ENCODE measurements at places on chromosomes 5 and 9.
A peak's percentile ranks its signal among the peaks of the same experiment; 100 is the strongest.

DNA sequence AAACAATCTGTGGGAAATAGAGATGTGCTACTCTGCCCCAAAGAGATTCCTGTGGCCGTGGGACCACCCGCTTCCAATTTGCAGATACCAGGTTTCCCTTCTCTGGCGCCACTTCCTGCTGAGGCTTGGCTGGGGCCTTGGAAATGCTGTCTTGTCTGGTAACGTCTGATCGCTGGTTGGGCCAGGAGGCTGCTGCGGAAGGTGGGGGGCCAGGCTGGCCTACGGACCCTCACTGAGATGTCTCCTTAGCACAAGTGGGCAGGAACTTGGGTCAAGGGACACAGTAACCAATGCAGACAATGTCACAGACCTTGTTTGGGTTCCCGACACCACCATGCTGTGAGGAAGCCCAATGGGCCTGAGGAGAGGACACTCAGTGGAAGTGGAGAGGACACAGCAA, 31.7 kb upstream of the IRX4 start:
- peaks cover 31% of the 10 kb centered on the region for H3K27me3 ChIP-seq
- H3K4me3 ChIP-seq: no peak overlapping the region
- DNase-seq: no peak
- no peaks in the 10 kb centered on the region for H3K4me1 ChIP-seq
- H3K27ac ChIP-seq: no peak overlapping the region

GRCh38 chr5:60229691-60230185, 336.2 kb upstream of the PDE4D start:
- DNase-seq: no peak
- no peak overlapping the region for H3K4me3 ChIP-seq
- H3K4me1 ChIP-seq: no peaks in the 10 kb centered on the region
- no peaks in the 10 kb centered on the region for H3K27me3 ChIP-seq
- no peaks in the 10 kb centered on the region for H3K36me3 ChIP-seq
- H3K27ac ChIP-seq: no peak overlapping the region

GRCh38 chr9:127505396-127506116, 54.2 kb downstream of the LRSAM1 start:
- H3K27ac ChIP-seq: no peak overlapping the region
- peak; percentile 12 for DNase-seq
- no peak overlapping the region for H3K4me3 ChIP-seq

DNA sequence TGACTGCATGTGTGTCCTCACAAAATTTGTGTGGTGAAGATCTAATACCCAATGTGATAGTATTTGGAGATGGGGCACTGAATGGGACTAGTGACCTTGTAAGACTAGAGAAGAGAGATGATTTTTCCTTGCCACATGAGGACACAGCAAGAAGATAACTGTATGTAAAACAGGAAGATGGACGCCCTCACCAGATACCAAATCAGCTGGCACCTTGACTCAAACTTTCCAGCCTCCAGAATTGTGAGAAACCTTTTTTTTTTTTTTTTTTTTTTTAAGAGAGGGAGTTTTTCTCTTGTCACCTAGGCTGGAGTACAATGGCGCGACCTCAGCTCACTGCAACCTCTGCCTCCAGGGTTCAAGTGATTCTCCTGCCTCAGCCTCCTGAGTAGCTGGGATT, 40.3 kb downstream of the UBTD2 start:
- H3K27me3 ChIP-seq: no peaks in the 10 kb centered on the region
- no peak for DNase-seq
- H3K36me3 ChIP-seq: no peaks in the 10 kb centered on the region
- no peak overlapping the region for H3K27ac ChIP-seq

GRCh38 chr9:25964239-25964638, 286.0 kb upstream of the TUSC1 start:
- H3K36me3 ChIP-seq: no peaks in the 10 kb centered on the region
- DNase-seq: peak; percentile 61
- no peak overlapping the region for H3K27ac ChIP-seq
- H3K27me3 ChIP-seq: no peaks in the 10 kb centered on the region

DNA sequence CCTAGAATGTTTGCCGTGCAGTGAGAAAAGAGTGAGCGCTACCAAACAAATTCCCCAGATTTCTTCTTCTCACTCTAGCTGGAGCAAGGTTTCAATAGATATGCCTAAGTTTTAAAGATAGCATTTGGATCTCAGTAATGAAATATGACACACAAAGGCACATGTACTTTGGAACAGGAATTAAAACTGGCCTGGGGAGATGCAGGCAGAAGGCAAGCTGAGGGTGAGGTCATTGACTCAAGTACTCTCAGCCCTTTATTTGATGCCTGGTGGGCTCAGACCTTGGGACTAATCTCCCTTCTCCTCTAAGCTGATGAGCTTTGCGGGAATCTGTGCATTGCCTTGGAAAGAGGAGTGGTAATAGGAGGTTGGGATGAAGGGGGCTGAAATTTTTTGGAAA, 323.3 kb upstream of the SLC30A5 start:
- no peaks in the 10 kb centered on the region for H3K36me3 ChIP-seq
- H3K27ac ChIP-seq: no peak overlapping the region
- DNase-seq: no peak
- no peaks in the 10 kb centered on the region for H3K4me1 ChIP-seq
- no peaks in the 10 kb centered on the region for H3K27me3 ChIP-seq

GRCh38 chr9:37946971-37947370, 43.0 kb upstream of the SLC25A51 start:
- H3K27me3 ChIP-seq: no peaks in the 10 kb centered on the region
- no peak for DNase-seq
- no peak overlapping the region for H3K4me3 ChIP-seq
- no peaks in the 10 kb centered on the region for H3K4me1 ChIP-seq

DNA sequence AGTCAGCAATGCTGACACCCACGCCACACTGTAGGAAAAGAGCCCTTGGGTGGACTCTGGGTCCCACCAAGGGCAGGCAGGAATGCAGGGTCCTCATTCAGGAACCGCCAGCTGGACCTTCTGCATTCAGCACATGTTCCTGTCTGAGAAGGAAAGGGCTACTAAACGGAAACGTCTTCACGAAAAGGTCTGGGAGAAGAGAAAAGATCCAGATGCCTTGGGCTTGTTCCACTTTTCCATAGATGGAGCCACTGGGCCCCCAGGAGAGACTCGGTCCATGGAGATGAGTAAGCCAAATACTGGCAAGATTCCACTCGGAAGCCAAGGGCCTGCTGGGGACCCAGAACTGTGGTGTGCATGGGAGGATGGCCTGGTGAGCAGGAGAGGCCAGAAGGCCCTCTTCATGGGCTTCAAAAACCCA, 38.4 kb downstream of the LHFPL2 start:
- H3K36me3 ChIP-seq: no peaks in the 10 kb centered on the region
- no peak overlapping the region for H3K27ac ChIP-seq
- no peaks in the 10 kb centered on the region for H3K27me3 ChIP-seq
- H3K4me3 ChIP-seq: no peak overlapping the region
- no peaks in the 10 kb centered on the region for H3K4me1 ChIP-seq
- no peak for DNase-seq

DNA sequence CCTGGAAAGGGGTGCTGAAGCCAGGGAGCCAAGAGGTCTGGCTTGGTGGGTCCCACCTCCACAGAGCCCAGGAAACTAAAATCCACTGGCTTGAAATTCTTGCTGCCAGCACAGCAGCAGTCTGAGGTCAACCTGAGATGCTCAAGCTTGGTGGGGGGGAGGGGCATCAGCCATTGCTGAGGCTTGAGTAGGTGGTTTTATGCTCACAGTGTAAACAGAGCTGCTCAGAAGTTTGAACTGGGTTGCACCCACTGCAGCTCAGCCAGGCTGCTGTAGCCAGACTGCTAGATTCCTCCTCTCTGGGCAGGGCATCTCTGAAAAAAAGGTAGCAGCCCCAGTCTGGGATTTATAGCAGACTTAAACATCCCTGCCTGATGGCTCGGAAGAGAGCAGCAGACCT, 55.5 kb upstream of the FBXL17 start:
- no peak overlapping the region for H3K4me3 ChIP-seq
- H3K36me3 ChIP-seq: no peaks in the 10 kb centered on the region
- DNase-seq: no peak
- H3K27ac ChIP-seq: no peak overlapping the region
- no peaks in the 10 kb centered on the region for H3K4me1 ChIP-seq
- no peaks in the 10 kb centered on the region for H3K27me3 ChIP-seq

- no peak overlapping the region for H3K27ac ChIP-seq
- H3K27me3 ChIP-seq: no peaks in the 10 kb centered on the region
- DNase-seq: no peak
- H3K36me3 ChIP-seq: no peaks in the 10 kb centered on the region
Measured at GRCh38 chr5:42543774-42544173, 120.5 kb downstream of the GHR start.

- peak; percentile 45 for DNase-seq
- H3K27ac ChIP-seq: no peak overlapping the region
- H3K36me3 ChIP-seq: no peaks in the 10 kb centered on the region
- H3K27me3 ChIP-seq: no peaks in the 10 kb centered on the region
- H3K4me3 ChIP-seq: no peak overlapping the region
Measured at GRCh38 chr5:96614110-96614691, 48.0 kb upstream of the CAST start.

- no peak for DNase-seq
- no peak overlapping the region for H3K27ac ChIP-seq
- H3K4me3 ChIP-seq: no peak overlapping the region
- no peaks in the 10 kb centered on the region for H3K27me3 ChIP-seq
Measured at GRCh38 chr9:28782630-28783029, 1209.3 kb upstream of the C9orf72 start.

DNA sequence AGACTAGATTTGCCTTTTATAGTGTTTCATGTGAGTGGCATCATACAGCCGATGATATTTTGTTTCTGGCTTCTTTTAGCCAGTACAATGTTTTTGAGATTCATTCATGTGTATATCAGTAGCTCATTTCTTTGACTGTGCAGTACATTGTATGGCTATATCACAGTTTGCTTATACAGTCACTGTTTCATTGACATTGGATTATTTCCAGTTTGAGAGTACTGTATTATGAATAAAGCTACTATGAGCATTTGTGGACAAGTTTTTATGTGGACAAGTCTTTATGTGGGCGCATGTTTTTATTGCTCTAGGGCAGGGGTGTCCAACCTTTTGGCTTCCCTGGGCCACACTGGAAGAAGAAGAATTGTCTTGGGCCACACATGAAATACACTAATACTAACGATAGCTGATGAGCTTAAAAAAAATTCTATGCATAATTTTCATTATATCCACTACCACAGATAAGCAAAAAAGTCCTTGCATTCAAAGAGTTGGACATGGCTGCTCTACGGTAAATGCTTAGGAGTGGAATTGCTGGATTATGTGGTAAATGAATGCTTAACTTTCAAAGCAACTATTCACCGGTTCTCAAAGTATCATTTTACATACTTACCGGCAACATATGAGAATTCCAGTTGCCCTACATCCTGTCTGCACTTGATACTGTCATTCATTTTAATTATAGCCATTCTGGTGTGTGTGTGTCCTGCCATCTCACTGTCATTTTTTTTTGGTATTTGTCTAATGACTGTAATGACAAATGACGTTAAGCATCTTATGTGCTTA, 177.8 kb downstream of the RGS3 start:
- H3K27ac ChIP-seq: no peak overlapping the region
- no peak overlapping the region for H3K4me3 ChIP-seq
- H3K36me3 ChIP-seq: no peaks in the 10 kb centered on the region
- no peaks in the 10 kb centered on the region for H3K27me3 ChIP-seq
- H3K4me1 ChIP-seq: no peaks in the 10 kb centered on the region

GRCh38 chr5:168366116-168366515, 74.7 kb downstream of the WWC1 start:
- H3K36me3 ChIP-seq: no peaks in the 10 kb centered on the region
- no peaks in the 10 kb centered on the region for H3K4me1 ChIP-seq
- DNase-seq: no peak
- no peak overlapping the region for H3K27ac ChIP-seq
- H3K27me3 ChIP-seq: no peaks in the 10 kb centered on the region

DNA sequence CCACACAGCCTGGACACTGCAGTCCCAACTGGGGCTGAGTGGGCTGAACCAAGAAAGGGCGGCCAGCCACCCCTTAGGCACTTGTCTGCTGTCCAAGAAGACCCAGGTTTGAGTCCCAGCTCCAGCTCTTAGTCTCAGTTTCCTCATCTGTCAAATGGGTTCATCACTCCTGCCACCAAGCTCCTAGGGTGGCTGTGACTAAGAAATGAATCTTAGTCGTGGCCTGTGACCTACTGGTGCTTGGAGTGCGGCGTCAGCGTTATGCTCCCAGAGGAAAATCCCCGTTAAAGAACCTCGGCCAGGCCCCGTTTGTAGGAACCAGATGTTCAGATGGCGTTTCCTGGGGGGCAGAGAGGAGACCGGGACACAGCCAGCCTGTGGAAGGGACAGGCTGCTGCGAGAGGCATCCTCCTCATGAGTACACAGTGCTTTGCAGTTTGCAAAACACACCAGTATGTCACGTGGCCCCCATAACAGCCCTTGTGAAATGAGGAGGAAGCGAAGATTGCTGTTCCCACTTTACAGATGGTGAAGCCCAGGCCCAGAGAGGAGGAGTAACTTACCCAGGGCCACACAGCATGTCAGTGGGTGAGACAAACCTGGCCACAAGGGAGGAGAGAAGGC, 3.3 kb downstream of the FIBCD1 start:
- no peak for DNase-seq
- no peaks in the 10 kb centered on the region for H3K4me1 ChIP-seq
- no peak overlapping the region for H3K27ac ChIP-seq
- H3K4me3 ChIP-seq: no peak overlapping the region
- no peaks in the 10 kb centered on the region for H3K36me3 ChIP-seq
- H3K27me3 ChIP-seq: peaks cover 94% of the 10 kb centered on the region

- H3K4me1 ChIP-seq: peaks cover 5% of the 10 kb centered on the region
- no peaks in the 10 kb centered on the region for H3K36me3 ChIP-seq
Measured at GRCh38 chr5:132372127-132372526, 2.6 kb downstream of the SLC22A5 start.

DNA sequence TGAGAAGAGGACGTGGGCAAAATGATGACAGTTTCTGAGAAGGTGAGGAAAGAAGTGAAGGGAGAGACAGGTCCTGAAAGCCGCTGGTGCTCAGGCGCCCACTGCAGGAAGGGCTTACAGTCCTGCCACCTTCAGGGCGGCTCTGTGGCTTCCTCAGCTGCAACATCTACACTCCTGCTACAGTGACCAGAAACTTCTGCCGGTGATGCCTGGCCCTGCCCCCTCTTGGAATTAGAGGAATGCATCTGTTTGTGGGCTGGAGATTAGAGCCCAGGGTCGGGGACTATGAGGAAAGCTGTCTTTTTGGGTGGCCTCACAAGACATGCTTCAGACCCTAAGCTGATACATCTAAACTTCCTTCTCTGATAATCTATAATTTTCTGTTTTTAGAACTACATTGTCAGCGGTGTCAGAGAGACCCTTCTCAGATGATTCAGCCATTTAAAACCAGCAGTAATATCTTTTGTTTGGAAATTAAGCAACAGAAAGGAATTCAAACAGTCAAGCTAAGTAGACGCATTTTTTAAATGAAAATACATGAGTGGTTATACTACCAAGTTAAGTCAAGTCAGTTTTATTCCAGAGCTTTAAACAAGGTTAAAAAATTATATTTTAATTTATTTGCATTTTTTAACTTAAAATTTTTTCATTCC, 30.4 kb downstream of the PRDM6 start:
- H3K27ac ChIP-seq: no peak overlapping the region
- no peaks in the 10 kb centered on the region for H3K27me3 ChIP-seq
- H3K4me1 ChIP-seq: no peaks in the 10 kb centered on the region
- H3K4me3 ChIP-seq: no peak overlapping the region
- DNase-seq: no peak

All from MM.1S (cell line).